ENCODE measurements at places on chromosomes 3 and 15.

DNA sequence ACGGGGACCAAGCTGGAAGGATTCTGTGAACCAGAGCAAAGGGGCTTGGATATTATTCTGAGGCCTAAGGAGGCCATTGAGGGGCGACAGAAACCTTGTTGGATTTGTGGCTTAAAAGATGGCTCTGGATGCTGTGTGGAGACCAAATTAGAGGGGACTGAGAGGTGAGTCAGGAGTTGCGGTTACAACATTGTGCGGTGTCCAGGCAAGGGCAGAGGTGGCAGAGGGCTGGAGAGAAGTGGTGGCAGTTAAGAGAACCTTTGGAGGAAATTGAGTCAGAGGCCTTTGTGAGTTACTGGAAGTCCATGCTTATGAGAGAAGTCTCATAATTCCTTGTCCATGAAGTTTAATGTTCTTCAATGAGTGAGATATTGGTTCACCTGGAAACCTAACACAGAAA is 143.2 kb downstream of the FAM43A start:
- no peak for DNase-seq

DNA sequence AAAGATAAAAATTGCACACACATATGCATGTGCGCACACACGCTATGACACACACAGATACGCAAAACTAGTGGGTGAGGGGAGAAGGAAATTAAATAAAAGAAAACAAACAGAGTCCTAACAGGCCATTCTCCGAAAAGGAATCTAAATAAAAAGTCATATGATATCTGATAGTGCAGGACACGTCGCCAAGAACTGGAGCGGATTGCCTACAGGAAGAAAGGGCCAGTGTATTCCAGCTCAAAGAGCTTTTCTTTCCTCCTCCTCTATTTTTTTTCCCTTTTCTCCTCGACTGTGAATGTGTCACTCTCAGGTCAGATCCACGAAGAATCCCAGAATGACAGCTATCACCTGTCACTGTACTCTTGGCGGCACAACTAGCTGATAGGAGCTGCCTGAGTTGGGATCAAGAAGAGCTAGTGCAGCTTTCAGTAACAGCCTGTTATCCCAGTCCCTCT is 157.8 kb downstream of the TIGIT start:
- DNase-seq = no peak

- no peak for DNase-seq
Observed at GRCh38 chr3:36777424-36778218, 13.3 kb upstream of the DCLK3 start.

GRCh38 chr15:51737522-51738305 is at the start of gene LYSMD2:
Gene LYSMD2 (minus strand): TSS chr15:51737655. CDS start chr15:51737622, 33 bp downstream.
- peak; percentile 17 for DNase-seq

GRCh38 chr15:96354731-96355567 is 24.4 kb downstream of the NR2F2 start:
- DNase-seq = no peak

DNA sequence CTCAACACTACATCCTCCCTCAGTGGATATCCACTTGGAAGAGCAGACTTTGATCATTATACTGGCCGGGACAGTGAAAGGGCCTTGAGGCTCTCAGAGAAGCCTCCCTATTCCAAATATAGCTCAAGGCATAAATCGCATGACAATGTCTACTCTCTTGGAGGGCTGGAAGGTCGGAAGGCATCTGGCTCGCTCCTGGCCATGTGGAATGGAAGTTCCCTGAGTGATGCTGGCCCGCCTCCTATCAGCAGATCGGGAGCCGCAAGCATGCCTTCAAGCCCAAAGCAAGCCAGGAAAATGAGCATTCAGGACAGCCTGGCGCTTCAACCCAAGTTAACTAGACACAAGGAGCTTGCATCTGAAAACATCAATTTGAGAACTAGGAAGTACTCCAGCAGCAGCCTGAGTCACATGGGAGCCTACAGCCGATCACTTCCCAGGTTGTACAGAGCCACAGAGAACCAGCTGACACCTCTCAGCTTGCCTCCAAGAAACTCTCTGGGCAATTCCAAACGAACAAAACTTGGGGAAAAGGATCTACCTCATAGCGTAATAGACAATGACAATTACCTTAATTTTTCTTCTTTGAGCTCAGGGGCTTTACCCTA is 25.4 kb downstream of the PHLDB2 start:
- DNase-seq = no peak

DNA sequence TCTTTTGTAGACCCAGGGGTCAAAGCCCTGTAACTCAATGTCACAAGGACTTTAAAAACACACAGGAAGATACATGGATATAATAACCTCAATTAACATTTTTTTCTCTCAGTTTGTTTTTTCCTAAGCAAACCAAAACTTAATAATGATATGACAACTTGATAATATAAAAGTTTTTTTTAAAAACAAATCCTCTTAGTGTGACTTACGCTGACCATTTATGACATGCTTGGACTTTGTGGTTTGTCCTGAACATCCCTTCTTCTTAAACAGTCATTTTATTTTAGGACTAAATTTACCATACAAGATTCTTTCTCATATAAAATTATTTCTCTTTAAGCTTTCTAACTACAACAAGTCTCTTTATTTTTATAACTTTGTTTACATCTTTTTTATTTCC is 25.4 kb upstream of the FAM3D start:
- DNase-seq = no peak

DNA sequence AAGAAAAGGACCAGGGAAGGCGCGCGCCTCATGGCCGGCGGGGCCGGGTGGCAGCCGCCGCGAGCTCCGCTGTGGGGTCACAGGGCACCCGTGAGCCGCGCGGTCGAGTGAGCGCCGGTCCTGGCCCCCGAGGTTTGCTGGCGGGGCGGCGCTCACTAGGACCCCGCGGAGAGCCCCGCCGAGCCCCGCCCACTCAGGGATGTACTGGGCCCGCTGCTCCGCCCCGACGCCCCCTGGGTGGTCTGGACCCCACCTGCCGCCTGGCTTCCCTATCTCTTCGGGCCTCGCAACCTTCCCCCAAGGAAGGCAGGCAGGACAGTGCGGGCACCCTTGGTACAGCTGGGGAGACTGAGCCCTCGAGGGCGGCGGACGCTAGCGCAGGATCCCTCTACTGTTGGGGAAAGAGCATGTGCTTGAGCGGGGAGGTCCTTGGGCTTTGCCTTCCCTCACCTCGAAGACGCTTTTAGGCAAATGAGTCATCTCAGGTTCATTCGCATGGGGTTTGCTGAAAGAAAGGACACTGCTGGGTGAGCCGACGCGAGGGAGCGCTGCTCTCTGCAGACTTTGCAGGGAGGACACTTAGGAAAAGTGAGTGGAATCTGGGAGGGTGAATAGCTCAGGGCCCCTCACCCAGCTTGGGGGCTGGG is at the start of gene CHRNB4:
Gene CHRNB4, minus strand, starts transcription at position 109 of the 647 bp plus-strand sequence. Its CDS starts 77 bp downstream, at position 32.
- no peak for DNase-seq

DNA sequence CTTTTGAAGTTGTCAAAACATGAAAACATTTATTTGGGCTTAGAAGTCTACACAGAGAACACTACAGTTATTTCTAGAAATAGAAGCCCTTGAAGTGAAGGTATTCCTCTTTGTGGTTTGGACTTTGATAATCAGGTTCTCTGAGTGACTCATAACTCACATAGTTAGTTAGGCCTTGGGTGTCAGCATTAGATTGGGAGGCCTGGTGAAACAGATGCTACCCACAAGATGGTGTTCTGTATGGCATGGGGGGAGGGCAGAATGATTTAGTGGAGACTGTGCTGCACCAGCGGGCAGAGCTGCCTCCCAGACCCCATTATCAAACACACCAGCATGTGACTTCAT is 108.9 kb upstream of the ETV5 start:
- no peak for DNase-seq

DNA sequence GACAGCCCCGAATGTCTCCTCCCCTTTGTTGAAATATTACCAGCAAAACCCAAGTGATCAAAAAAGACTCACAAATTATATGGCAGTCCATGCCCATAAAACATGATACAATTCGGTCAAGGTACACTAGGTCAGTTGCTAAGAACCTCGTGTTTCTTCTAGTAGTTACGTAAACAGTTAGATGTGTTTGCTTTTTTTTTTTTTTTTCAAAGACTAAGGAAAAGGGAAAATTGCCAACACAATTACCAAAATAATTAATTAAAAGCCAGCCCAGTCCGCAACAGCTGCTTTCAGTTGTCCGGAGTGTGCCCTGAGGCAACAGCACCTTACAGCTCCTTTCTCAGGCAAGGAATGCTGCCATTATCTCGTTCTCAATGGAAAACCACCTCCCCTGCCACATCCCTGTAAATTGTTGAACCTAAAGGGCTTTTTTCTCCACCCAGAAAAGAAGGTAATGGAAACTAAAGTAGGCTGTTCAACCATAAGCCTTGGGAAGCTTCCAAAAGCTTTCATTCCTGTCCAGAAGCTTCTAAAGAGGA is 129.2 kb upstream of the TSC22D2 start:
- no peak for DNase-seq

DNA sequence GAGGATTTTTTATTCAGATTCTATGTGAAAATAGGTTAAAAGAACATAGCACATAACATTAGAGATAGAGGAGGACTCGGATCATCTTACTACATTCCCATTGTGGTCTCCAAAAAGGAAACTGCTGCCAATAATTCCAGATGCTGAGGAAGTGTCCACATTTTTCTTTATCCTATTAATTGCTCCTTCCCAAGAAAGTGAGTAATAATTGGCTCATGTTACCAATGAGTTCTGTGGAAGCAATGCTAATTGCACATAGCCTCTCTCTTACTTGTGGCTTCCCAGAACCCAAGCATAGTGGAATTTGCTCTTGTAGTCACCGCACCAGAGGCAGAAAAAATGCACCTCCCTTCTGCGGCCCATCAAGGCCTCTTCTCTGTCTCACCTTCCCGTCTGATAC is 208.4 kb downstream of the PLOD2 start:
- DNase-seq = no peak

DNA sequence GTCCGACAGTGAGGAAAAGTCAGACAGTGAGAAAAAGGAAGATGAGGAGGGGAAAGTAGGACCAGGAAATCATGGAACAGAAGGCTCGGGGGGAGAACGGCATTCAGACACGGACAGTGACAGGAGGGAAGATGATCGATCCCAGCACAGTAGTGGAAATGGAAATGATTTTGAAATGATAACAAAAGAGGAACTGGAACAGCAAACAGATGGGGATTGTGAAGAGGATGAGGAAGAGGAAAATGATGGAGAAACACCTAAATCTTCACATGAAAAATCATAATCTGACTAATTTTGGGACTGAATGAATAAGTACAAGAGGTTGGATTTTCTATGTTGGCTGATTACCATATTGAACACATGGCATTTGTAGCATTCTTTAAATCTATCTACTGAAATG is 26.2 kb downstream of the SEC62 start:
- DNase-seq = no peak

- DNase-seq = no peak
Observed at GRCh38 chr3:42179110-42179725, 86.8 kb downstream of the CCK start.

- DNase-seq = no peak
Observed at GRCh38 chr15:25392806-25393205, 46.0 kb downstream of the UBE3A start.

DNA sequence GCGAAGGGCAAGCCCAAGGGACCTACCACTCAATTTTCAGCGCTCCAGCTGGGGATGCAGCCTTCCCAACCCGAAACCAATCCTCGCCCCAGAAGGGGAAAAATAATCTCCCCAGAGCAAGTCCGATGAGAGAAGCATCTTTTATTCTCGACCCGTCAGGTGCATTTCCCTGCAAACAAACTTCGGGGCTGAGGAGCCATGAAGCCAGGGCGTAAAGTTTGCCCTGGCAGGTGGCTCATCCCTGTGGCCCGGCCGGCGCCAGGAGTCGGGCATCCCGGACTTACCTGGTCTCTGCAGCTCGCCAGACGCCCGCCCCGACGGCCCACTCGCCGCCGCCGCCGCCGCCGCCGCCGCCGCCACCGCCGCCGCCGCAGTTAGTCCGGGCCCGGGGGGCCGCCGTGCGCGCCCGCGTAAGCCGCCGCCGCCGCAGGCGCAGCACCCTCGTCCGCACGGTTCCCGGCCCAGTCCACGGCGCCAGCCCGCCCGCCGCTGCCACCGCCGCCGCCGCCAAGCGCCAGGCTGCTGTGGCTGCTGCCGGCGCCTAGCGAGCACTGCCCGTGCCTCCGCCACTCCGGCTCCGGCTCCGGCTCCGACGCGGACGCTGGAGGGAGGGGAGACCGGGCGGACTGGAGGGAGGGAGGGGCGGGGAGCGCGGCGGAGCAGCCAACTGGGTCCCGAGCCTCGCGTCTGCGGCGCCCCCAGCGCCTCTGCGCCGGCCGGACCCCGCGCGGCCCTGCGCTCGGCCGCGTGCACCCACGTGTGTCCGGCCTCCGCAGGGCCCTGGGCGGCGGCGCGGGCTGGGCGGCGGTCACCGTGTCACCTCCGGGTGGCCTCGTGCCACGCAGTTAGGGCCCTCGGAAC is at the start of gene CNTN3:
Gene CNTN3, minus strand, starts transcription at position 553 of the 861 bp plus-strand sequence. CDS start 93,547 bp downstream, outside the sequence.
- DNase-seq = peak; percentile 45

GRCh38 chr15:90840157-90840855 is 28.1 kb upstream of the FURIN start:
- DNase-seq = no peak

GRCh38 chr15:69857686-69858391 is 239.9 kb downstream of the TLE3 start:
- DNase-seq = no peak

- no peak for DNase-seq
Observed at GRCh38 chr15:78393137-78393536, 44.9 kb upstream of the IREB2 start.
